ENCODE measurements at places on chromosomes 16 and 17.

DNA sequence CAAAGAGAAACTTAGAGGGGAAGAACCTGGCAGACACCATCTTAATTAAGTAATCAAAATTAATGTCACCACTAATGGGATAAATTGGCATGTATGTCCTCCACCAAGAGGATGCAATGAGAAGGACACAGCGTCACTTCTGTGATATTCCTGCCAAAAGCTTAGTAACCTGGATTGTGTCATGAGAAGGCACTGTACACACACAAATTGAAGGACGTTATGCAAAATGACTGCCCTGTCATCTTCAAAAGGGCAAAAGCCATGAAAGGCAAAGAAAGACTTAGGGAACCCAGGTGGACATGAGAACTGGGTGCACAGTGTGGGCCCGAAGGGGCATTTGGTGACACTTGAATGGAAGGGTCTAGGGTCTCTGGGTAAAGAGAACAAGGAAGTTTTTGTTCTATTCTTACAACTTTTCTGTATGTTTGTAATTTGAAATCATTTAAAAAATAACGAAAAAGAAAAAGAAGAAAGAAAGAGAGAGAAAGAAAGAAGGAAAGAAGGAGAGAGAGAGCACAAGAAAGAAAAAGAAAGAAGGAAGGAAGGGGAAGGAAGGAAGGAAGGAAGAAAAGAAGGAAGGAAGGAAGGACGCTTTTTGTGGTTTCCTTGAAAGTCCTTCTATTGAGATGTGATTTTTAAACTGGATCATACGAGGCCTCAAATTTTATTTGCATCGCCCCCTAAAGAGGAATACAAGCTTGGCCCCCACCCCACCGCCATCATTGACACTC lies 4.0 kb upstream of the APOH start:
- DNase-seq: no peak

GRCh38 chr17:73722165-73722564 lies 77.9 kb upstream of the SDK2 start:
- no peak for DNase-seq

GRCh38 chr16:17793354-17793753 lies 322.6 kb upstream of the XYLT1 start:
- no peak for DNase-seq

- no peak for DNase-seq
These were observed 32.4 kb upstream of the ADORA2B start for GRCh38 chr17:15912416-15912955.

- no peak for DNase-seq
These were observed 1.3 kb downstream of the SALL1 start for GRCh38 chr16:51149721-51150164.

DNA sequence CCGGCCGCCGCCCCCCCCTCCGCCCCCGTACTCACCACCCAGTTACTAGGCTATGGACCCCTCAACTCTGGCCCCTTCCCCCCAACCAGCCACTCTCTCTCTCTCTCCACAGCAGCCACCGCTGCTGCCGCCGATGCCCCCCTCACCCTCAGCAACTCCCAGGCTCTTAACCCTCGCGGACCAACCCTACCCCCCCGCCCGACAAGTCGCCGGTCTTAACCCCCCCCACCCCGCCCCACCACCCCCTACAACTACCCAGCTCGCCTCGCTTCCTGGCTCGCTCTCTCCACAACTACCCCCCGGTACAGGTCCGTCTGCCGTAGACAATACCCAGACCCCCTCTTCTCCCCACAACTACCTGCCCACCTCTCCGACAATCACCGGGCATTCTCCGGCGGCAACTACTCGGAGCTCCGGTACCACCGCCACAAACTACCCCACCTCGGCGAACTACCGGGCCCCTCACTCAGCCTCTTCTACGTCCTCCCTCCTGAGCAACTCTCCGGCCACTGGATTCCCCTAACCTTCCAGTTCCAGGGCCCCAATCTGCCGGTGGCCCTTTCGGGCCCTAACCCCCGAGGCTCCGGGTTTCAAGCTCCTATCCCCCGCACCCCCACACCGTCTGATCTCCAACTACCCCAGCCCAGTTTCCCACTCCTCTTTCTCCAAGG lies 702 bp downstream of the PHF23 start:
- DNase-seq: no peak

- no peak for DNase-seq
These were observed 8.1 kb upstream of the SNAI3 start for GRCh38 chr16:88694221-88695087.

DNA sequence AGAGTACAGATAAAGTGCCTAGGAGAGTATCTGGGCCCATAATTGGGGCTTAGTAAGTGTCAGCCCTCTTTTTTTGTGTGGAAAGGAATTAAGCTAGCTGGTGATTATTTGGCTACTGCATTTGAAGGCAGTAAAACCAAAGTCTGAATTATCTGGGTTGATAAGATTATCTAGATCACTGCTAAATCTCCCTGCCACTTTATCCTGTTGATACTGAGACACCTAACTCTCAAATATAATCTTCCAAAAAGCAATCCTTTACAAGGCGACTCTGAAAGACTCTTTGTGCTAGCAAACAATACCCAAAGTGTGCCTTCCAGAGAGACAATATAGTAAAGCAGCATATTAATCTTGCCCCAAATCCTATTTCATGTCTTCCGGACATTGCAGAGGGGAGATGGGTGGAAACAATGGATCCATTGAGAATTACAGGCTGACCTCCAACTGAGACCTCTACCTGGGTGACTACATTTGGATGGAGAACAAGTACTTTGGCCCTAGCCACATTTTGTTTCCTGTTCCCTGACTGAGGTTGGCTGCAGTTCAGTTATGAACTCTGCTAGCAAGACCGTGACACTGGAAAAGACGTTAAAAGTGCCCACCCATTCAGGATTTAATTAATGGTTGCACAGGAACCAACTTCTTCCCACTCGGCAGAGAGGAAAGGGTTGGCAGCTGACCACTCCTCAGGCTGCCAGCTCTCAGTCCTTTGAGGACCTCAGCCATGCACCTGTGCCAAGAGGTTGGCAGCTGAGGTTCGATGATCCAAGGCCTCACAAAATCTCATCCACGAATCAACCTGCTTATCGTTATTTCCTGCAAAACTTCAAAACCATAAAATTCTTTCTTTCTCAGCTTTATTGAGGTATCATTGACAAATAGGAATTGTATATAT lies 72.6 kb downstream of the SYCE1L start:
- no peak for DNase-seq

GRCh38 chr16:89796104-89796503 lies 20.3 kb downstream of the FANCA start:
- DNase-seq: no peak

- DNase-seq: peak; percentile 38
These were observed 7.8 kb upstream of the PDK2 start for GRCh38 chr17:50087246-50087911.

DNA sequence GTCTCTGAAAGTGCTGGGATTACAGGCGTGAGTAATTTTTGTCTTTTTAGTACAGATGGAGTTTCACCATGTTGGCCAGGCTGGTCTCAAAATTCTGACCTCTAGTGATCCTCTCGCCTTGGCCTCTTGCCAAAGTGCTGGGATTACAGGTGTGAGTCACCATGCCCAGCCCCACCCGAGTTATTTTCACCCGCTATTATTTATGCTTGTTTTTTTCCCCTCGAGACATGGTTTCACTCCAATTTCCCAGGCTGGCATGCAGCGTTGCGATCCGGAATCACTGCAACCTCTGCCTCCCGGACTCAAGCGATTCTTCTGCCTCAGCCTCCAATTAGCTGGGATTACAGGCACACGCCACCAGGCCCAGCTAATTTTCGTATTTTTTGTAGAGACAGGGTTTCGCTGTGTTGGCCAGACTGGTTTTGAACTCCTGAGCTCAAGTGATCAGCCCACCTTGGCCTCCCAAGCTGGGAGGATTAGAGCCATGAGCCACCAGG lies 9.2 kb downstream of the RPL23 start:
- DNase-seq: no peak

DNA sequence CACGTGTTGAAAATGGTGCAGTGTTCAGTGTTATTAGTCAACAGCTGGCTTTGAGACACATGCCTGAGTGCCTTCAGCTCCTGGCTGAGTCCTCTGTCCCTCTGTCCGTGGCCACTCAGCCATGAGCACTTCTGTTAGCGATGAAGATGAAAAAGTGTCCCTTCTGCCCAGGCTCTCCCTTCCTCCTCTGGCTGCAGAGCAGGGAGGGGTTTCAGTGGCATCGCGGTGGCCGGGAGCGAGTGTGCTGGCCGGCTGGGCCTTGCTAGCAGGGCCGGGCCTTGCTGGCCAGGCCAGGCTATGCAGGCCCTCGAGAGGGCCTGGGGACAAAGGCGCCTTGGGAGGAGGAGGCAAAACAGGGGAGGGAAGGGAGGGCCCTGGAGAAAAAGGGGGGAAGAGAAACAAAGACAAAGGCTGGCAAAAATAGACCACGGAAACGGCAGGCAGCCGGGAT lies 47.7 kb downstream of the CMIP start:
- no peak for DNase-seq

GRCh38 chr17:13776027-13776551 lies 174.4 kb upstream of the HS3ST3A1 start:
- DNase-seq: no peak

- peak; percentile 2 for DNase-seq
These were observed 308.9 kb upstream of the DYNLRB2 start for GRCh38 chr16:80231888-80232287.

- DNase-seq: no peak
These were observed 517 bp downstream of the RUNDC1 start for GRCh38 chr17:42980766-42981397.

- no peak for DNase-seq
These were observed 9.8 kb upstream of the LASP1NB start for GRCh38 chr17:38915639-38915995.

- DNase-seq: no peak
These were observed 5.5 kb downstream of the DLX3 start for GRCh38 chr17:49989518-49989880.

DNA sequence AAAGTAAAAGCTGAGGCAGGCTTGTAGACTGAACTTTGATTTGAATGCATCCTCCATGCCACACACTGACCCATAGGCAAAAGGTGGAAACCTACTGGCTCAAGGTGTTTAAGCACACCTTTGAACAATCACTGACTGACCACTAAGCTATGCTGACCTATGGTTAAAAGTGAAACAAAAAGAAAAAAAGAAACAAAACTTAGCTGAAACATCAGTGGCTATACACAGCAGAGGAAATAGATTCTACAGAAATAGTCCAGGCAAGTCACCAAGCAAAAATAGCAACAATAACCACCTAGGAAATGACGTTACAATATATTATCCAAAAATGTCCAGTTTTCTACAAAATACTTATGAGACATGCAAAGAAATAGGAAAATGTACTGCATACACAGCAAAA lies 60.2 kb downstream of the RPGRIP1L start:
- no peak for DNase-seq

DNA sequence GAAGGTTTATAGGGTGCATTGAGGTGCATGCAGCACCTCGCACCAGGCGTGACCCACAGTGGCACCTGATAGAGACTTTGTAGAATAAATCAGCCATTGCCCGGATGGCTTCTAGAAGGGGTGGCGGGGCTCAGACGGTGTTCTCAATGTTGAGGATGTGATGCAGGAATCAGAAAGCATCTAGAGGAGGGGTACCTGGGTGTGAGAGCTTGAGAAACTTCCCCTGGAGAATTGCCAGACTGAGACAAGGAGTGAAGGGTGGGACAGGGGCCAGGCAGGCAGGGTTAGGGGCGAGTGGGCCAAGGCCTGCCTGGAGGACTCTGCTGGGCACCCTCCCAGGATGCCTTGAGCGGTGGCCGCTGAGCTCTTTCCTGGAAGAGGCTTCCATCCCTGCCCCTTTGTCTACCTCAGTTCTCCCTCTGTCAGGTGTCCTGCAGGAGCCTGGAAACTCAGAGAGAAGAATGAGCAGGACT lies 9.3 kb upstream of the ADGRG1 start:
- DNase-seq: no peak

DNA sequence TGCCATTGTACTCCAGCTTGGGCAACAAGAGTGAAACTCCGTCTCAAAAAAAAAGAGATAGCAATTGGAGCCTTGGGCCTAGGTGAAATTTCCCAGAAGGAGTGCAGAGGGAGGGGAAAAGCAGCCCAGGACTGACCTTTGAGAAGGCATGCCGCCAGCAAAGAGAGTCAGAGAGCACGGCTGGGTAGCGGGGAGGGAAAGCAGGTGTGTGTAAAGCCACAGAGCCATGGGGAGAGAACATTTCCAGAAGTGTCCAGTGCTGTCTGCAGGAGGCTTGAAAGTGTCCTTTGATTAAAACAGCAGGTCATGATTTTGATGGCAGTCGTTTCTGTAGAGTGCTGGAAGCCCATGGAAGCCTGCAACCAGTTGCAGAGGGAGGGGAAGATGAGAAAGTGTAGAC lies 8.1 kb downstream of the C16orf54 start:
- DNase-seq: no peak

DNA sequence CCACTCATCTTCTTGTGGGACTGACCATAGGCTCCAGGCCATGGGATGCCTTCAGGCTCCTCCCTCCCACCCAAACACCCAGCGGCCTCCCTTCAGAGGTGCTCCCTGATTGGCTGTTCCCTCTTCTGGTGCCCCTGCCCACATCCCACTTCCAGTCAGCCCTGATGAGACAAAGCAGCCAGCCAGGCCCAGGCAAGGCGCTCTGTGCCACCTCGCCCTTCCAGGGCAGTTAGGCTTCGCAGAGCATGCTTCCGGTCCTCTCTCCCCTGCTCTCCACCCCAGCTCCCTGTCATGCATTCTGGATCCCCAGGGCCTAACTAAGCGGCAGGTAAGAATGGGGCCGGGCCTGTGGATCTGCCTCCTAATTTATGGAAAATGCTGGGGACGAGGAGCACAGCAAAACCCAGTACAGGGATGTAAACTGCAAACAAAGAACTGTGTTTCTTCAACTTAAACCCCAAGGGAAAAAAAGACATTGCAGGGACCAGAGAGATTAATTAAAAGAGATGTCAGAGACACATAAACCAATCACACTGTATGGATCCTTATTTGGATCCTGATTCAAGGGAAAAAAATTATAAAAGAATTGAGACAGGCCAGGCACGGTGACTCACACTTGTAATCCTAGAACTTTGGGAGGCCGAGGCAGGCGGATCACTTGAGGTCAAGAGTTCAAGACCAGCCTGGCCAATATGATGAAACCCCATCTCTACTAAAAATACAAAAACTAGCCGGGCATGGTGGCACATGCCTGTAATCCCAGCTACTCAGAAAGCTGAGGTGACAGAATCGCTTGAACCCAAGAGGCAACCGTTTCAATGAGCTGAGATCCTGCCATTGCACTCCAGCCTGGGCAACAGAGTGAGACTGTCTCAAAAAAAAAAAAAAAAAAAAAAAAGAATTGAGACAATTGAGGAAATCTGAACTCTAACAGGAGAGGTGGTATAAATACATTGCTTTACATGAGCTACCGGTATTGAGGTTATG lies 26.0 kb downstream of the ZDHHC7 start:
- DNase-seq: peak; percentile 51
